Skeletal muscle tissue (tissue), 5 donors: ENCODE measurements at places on chromosomes 12 and 14. TPM values are rescaled to one million over a fixed set of nuclear protein-coding genes. Genes with fewer than 3 reads are reported as not detected.

Gene C12orf76
- total RNA-seq = 23.0 TPM

Gene GPR135
- 2.6 TPM for total RNA-seq

Gene TBC1D30
- total RNA-seq = 0.52 TPM

Gene FOXN4
- not detected for total RNA-seq

Gene SLC7A7
- total RNA-seq = 15.1 TPM

Gene TBX3
- total RNA-seq = 16.7 TPM

Gene OTX2
- total RNA-seq = not detected

Gene LYZ
- 34.4 TPM for total RNA-seq

Gene MIP
- not detected for total RNA-seq

Gene HRK
- 0.52 TPM for total RNA-seq

Gene MIPOL1
- total RNA-seq = 16.7 TPM

Gene B4GALNT1
- 3.1 TPM for total RNA-seq
